Cardiac fibroblast (primary cell): ENCODE measurements at places on chromosomes 2 and 18.

GRCh38 chr2:1799174-1799573 lies 54.9 kb upstream of the PXDN start:
- DNase-seq: no peak

DNA sequence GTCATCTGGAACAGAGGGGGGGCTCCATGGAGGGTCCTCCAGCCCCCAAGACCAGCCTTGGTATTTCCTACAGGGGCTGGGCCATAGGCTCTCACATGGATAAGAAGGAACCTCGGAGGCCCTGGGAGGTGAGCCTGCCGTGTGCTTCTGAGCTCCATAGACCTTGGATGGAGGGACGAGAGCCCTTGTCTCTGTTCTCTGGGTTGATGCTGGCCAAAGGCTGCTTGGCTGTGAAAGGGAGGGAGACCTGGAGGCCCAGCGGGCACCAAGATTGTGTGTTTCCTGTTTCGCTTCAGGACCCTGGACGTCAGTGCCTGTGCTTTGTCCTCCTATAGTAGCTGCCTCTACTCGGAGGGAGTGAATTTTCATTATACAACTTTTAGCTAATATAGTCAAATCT lies 20.8 kb downstream of the CABLES1 start:
- DNase-seq: no peak

- no peak for DNase-seq
These were observed 28.2 kb downstream of the TMEM182 start for GRCh38 chr2:102790091-102790455.

GRCh38 chr2:10269291-10269690 lies 33.4 kb upstream of the HPCAL1 start:
- no peak for DNase-seq

DNA sequence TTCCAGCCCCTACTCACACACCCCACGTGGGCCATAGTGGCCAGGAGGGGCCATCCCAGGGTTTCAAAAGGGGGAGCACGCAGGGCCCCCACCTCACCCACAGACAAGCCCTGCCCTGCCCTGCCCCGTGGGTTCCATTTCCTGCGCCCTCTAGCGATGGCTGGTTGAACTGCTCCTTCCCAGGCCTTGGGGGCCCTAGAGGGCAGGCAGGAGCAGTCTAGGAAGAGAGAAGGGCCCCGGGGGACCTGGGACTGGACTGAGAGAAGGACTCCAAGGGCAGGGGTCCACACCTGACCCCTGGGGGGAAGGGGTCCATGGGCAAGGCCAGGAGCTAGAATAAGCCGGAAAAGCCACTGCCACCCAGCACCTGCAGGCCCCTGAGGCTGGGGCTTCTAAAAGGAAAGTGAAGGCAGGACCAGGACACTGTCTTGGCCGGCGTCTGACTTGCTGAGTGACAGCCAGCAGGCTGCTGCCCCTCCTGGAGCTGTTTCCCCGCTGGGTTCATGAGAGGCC lies 10.1 kb downstream of the CYP26B1 start:
- no peak for DNase-seq

GRCh38 chr2:202052235-202052634 lies 18.6 kb downstream of the FZD7 start:
- DNase-seq: no peak

DNA sequence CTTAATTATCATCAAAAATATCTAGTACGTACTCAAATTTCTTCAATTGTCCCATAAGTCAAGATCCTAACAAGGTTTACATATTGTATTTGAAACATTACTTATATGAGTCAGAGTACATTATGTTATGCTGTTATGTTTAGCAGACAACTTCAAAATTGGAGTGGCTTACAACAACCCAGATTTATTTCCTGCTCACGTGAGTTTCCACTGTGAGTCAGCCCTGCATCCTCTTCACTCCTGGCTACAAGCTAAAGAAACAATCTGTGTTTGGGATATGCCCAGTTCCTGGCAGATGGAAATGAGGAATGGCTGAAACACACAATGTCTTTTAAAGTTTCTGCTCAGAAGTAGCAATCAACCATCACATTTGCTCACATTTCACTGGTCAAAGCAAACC lies 31.5 kb upstream of the TANC1 start:
- DNase-seq: peak; percentile 94

- no peak for DNase-seq
These were observed 26.9 kb downstream of the RAPGEF4 start for GRCh38 chr2:172762574-172762973.

DNA sequence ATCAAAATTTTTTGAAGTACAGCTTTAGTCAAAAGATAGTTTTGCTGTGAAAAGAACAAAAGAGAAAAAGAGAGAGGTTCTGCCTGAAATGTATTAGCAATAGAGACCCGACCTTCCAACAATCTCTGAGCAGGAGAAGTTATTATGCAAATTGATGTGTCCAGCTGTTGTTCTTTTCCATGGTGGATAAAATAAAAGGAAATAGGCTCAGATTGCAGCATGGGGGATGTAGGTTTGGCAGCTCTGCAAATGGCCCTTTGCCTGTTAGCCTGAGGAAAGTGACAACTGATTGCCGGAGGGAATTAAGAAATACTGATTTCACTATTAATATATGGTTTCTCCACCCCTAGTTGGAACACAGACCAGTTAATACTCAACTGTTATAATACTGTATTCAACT lies 1283.2 kb upstream of the NXPH2 start:
- DNase-seq: no peak

DNA sequence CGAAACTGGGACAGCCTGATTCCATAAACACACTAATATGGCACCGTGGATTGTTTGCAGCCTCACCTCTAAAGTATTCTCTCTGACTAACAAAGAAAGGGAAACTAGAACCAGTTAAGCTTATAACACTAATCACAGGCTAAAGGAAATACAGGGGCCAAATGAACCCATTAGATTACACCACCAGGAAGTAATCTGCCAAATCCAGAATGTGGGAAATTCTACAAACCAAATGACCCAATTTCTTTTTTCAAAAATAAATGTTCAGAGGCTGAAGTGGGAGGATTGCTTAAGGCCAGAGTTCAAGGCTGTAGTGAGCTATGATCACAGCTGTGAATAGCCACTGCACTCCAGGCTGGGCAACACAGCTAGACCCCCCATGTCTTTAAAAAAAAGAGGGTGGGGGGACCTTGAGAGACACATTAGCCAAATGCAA lies 1.5 kb upstream of the MPPE1 start:
- peak; percentile 45 for DNase-seq

DNA sequence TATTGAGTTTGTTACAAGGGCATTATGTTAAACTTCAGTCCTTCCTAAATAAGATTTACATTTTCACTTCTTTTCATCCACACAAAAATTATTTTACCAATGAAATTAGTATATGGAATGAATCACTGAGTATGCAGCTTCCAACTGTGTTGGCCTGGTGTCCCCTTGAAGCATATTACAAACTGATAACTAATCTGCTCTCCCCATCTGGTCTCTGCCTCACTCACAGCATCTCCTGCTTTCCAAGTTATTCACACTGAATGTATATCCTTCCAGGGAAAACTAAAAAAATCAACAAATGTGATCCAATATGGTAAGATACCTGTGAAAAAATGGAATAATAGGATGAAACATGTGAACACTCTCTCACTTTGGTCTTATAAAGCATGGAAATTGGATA lies 90.0 kb upstream of the NYAP2 start:
- no peak for DNase-seq

DNA sequence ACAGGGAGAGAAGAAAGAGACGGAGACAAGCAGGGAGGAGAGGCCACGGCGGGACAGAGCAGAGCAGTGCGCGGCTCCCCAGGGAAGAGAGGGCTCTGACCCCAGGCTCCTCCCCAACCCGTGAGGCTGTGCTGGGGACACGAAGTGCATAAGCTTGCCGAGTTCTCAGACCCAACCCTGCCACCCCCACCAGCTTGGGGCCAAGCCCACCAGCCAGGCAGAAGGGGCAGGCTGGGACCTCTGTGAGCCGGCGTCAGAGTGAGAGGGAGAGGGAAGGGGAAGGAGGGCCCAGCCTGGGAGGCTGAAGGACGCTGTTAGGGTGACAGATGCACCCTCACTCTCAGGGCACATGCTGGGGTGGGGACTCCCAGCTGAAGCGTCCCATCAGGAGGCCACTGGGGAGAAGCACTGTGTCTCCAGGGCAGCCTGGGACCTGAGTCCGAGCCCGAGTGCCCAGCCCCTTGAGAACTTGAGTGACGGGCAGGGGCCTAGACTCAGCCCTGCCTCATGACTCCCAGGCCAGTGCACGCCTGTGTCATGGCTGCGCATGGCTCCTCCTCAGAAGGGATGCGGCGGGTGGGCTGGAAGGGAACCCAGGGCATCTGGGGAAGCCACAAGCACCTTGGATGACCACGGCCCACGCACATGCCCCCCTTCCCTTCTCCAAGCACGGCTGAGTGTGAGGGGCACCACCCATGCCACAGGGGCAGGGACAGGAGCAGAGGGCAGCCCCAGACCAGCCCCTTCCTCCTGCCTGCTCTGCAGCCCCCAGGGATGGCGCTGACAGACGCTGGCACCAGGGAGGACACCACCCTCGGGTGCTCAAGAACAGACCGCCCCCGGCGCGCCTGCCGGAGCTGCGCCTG lies 31.0 kb downstream of the MTERF4 start:
- no peak for DNase-seq

GRCh38 chr2:227260041-227260440 lies 65.0 kb upstream of the MFF start:
- no peak for DNase-seq

DNA sequence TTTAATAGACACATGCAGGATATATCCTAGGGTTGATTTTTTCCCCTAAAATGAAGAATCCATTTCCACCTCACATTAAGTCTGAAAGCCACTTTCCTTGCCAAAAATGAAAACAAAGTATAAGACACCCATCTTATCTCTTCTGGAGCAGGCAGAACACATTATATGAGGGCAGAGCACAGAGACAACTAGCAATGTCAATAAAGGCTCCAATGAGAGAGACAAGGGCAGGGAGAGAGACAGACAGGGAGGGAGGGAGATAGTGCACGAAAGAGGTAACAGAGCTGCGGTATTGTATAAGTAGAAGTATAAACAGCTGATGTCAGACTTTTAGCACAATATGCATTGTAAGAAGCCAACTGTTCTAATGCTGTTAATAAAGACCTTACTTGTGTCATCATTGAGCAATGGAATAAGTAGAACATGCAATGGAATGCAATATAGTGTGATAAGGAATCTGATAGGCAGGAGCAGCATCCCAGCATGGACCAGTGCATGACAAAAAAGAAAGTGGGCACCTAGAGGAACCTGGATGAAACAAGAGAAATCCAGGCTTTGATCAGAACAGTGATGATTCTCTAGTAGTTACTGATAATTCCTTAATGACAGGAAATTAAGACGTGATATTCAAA lies 150.6 kb upstream of the TCF4 start:
- DNase-seq: no peak

DNA sequence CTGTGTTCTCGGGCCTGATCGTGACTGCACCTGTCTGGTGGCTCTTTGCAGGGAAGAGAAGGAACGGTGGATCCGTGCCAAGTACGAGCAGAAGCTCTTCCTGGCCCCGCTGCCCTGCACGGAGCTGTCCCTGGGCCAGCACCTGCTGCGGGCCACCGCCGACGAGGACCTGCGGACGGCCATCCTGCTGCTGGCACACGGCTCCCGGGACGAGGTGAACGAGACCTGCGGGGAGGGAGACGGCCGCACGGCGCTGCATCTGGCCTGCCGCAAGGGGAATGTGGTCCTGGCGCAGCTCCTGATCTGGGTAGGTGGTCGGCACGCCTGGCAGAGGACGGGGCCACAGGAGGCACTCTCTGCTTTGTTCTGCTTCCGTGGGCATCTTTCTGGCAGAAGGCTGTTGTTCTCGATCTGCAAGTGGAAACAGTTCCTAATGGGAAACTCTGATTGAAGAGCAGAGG lies 48.0 kb downstream of the GBX2 start:
- no peak for DNase-seq

DNA sequence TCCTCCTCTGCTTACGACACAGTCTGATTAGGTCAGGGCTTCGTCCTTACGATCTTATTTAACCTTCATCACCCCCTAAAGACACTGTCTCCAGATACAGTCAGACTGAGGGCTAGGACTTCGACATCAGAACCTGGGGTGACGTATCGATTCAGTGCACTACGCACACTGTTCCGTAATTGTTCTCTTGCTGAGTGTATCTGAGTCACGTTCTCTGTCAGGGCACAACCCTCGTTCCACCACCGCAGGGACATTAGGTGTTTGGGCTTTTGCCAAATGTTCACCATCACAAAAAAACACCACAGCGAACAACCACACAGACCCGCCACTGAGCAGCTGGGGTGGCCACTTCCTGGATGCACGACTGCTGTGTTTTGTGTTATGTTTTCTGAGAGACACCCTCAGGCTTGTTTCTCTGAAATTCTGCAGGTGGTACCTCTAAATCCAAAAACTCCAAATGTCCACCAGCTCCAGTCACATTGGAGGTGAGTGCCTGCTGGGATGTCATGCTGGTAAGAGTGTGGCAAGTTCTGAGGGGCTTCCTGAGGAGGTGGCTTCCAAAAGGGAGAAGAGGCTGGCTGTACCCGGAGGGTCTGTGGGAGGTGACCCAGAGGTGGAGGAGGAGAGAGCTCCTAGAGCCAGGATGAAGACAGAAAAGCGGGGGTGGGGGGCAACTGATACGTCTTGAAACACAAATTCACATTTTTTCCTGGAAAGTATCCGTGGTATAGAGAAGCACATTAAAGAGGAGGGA lies 66.6 kb downstream of the ADNP2 start:
- no peak for DNase-seq
